Cardiac muscle cell (in vitro differentiated cells and primary cell): ENCODE measurements at places on chromosomes 5 and 9. TPM values are rescaled to one million over a fixed set of nuclear protein-coding genes. Genes with fewer than 3 reads are reported as not detected.

DNA sequence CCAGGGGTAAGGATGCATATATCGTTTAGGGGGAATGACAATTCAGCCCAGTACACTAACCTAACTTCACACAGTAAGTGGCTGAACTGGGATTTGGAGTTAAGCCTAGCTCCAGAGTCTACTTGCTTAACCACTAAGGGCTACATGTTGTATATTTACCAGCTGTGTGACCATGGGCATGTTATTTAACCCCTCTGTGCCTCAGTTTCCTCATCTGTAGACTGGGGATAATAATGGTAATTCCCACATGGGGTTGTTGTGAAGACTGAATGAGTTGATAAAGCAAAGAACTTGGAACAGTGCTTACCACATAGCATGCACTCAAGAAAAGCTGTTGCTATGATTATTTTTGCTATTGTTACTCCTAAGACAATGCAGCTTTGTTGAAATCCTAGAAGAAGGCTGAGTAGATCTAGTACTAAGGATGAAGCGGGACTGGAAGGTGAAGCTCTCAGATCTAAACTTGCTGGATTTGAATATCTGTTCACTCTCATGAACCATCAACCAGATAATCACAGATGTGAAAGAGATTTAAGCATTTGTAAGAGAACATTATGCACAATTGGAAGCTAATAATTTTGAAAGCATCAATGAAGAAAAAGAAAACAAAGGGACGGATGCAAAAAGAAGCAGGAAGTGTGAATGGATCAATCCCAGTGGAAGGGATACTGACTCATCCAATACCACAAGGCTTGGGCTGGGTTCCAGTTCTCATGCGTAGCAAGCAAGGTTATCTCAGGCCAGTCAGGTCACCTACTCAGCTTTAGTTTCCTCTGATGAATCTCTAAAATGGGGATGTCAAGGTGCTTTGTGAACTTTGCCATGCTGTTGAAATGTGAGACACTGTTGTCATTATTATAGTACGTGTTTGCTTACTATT lies 78.5 kb upstream of the TBC1D2 start:
- DNase-seq: peak; percentile 88

GRCh38 chr5:31049461-31049860 lies 144.0 kb upstream of the CDH6 start:
- no peak for DNase-seq

- DNase-seq: peak; percentile 44
Measured at GRCh38 chr5:59104400-59105127, 521.7 kb downstream of the RAB3C start.

DNA sequence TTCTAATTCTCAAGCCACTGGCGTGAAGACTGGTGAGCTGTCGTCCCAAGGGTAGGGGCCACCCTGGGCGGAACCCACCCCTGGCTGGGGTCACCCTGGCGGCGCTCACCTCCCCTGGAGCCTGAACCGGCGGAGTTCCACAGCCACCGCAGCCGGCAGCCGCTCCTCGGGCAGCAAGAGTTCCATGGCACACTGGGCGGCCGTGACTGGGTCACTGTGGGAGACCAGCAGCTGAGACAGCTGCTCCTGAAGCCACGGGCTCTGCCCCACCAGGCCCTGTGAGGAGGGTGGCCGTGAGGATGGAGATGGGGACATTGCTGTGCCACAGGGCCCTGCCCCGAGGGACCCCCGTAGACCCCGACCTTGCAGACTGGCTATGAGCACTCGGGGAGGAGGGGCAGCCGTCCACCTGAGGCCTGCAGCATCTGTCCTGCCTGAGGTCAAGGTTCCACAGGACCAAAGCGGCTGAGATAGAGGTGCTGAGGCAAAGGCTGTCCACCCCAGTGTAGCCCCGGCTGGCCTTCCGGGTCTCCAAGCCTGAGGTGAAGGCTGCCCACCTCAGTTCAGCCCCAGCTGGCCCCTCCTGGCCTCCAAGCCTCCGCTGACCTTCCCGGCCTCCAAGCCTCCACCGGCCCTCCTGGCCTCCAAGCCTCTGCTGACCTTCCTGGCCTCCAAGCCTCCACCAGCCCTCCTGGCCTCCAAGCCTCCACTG lies 50.6 kb upstream of the NRARP start:
- DNase-seq: no peak

- peak; percentile 58 for DNase-seq
Measured at GRCh38 chr5:150209099-150209635, 19.3 kb downstream of the SLC6A7 start.

GRCh38 chr9:35882263-35882848 lies 12.2 kb upstream of the OR13J1 start:
- DNase-seq: peak; percentile 87

DNA sequence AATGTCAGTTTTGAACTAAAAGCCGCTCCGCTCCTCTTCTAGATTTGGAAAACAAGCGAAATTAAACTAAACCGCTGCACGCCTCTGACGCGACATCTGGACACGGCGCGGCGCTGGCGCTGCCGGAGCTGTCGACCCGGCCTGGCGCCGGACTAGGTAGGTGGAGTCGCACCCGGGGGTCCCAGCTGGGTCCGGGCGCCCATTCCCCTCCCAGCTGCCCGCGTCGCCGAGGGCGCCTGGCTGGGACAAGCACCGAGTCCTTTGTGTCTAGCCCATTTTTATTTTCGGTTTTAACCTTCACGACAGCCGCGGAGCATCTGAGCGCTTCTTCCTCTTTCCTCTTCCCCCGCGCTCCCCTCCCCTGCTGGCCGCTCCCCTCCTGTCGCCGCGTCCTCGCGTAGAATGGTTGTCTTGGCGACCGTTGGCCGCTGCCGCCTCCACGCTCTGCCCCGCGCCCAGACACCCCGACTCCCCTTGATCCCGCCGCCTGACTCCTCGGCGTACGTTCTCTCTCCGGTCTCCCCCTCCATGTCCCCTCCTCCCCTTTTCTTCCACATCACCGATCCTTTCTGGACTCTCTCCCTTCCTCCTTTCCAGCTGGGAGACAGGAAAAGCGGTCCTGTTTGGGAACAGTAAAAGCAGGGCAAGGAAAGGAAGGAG lies 545 bp downstream of the CDKN2B-AS1 start:
- peak; percentile 36 for DNase-seq

DNA sequence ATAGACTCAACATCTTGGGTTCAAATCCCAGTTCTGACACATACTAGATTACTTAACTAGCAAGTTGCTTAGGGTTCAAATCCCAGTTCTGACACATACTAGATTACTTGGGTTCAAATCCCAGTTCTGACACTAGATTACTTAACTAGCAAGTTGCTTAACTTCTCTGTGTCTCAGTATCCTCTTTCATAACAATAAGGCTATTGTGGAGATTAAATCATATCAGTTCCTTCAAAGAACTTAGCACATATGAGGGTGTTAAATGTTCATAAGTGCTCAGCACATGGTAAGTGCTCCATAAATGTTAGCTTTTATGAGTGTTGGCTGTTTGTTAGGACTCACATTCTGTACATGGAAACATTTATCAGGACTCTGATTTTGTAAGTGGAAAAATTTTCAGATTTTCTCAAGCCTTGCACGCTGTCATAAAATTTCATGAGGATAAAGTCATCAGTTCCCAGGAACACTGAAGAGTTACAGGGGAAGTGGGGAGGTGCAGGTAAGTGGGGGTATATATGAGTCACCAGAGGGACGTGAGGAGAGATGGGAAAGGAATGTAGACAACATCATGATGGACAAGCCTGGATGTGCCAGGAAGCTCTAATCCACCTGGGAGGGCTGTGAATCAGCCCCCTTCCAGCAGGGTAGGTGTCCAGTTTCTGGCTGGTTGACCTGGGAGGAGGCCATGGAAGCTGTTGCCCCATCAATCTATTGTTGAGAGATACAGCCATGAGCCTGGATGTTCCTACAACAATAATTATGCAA lies 532.2 kb upstream of the WWC1 start:
- DNase-seq: peak; percentile 43

DNA sequence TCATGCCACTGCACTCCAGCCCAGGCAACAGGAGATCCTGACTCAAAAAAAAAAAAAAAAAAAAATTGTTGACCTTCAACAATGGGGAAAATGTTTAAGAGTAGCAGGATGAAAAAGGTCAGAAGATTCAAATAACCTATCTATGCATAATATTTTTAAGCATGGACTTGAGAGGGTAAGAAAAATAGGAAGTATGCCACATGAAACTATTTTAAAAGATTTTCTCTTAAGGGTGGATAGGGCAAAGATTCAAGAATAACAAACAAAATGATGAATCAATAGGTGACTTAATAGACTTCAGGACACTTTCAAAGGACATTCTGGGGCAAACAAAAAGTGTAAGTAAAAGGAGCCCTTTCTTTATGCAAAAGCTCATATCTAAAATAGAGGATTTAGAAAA lies 3.2 kb downstream of the TEX48 start:
- no peak for DNase-seq

DNA sequence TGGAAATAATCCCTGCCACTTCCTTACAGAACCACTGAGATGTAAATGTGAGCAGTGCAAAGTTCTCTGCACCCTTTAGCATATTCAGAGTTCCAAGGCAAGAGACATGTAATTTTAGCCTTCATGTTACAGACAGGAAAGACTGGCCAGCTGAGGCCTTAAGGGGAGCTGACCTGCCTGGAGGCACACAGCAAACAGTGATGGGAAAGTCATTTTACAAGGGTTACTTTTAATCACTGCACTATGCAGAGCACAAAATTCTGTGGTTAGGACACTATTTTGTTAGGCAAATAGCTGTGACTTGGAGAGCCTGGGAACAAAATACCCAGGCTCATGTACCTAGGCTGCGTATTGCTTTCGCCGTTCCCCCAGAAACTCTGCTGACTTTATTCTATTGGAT lies 30.2 kb upstream of the TNIP1 start:
- DNase-seq: no peak

DNA sequence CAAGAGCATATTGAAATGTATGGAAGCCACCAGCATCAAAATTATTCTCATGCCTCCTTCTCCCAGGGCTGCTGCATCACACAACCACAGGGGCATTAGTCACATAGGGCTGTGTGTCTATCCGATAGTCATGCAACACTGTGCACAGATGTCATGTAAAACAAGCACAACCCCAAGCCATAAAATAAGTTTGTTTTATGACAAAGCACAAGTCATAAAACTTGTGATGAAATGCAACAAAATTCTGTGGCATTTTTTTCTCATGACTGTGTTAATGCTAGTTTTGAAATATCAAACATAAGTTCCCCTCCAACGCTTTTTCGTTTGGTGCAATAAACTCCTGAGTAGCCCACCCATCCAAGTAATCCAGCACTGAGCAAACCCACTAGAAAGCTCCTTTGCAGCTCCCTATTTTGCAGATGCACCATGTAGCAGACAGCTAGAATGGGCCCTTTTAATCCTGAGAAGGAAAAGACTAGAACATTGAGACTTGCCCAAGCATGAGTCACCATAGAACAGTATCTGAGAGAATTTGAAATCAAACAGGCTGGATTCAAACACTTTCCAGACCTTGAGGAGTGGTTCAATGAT lies 93.3 kb upstream of the ZNF366 start:
- DNase-seq: no peak

DNA sequence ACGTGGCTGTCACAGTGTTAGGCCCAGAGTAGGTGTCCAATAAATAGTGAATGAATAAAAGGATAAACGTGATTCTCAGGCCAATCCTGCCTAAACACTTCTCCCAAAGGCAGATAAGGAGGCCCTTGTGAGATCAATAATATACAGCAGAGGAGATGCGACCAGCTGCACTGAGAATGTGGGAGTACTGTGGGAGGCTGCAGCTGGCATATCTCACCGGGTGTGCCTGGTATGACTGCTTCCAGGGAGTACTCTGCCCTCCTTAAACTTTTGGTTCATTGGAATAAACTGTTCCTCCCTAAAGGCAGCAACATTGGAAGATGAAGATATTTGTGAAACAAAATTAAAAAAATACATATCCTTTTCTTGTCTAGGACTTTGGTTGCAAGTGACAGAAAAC lies 57.1 kb upstream of the PTPN3 start:
- no peak for DNase-seq

DNA sequence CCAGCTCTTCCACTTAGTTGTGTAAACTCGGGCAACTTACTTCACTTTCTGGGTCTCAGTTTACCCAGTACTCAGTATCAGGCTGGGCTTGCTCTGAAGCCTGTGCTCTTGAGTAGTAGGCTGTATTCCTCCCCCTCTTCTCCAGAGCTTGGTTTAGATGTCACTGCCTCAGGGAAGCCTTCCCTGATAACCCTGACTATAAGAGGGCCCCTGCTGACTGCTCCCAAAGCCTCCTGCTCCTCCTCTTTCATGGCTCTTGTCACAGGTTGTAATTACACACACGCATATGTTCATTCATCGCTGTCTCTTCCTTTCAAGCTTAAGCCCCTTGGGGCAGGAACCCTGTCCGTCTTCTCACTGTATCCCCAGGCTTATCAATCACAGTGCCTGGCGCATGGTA lies 140.2 kb downstream of the RGS3 start:
- no peak for DNase-seq

DNA sequence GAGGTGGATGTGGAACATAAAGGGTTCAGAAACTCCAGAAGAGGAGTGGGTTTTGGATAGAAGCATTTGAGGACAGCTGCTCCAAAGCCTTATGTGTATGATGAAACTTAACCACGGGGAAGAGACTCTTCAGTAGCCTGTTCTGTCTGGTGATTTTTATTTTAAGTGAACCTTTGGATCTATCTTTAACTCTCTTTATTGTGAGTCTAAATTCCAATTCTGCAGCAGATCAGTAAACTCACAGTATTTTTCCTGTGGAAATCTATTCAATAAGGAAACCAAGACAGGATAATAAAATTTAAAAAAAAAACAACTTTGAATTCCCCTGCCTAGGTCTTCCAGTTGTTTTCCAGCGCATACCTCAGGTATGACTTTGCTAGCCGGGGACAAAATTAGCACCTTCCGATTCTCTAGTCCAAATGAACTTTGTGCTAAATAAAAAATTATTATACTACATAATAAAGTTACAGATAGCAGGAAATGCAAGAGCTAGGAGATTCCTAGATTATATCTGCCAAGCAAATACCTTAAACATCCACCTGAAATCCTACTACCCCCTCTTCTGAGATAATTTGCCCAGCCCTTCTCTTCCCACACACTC lies 101.9 kb downstream of the NLN start:
- no peak for DNase-seq

- no peak for DNase-seq
Measured at GRCh38 chr5:172885597-172886340, 51.7 kb downstream of the ERGIC1 start.

DNA sequence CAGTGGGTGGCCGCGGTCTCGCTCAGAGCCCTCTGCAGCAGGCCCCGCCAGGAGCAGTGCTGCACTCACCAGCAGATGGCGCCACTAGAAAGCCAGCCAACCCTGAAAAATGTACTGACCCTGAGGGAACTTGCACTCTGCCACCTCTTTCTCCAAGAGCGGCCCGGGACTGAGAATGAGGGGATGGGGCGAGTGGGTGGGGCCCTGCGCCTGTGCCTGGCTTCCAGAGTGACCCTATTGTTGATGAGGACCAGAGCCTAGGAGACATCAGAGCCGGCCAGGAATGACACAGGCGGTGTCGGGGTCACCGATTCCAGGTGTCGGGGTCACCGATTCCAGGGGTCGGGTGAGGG lies 2.9 kb upstream of the IL17B start:
- DNase-seq: peak; percentile 90

GRCh38 chr5:15463231-15463980 lies 36.6 kb upstream of the FBXL7 start:
- DNase-seq: peak; percentile 48

- DNase-seq: no peak
Measured at GRCh38 chr9:116549061-116549664, 137.9 kb upstream of the TRIM32 start.

- DNase-seq: no peak
Measured at GRCh38 chr5:76662521-76662920, 39.3 kb upstream of the F2RL2 start.

Gene CCNI2
- not detected in 2 replicates for total RNA-seq

Gene CARTPT
- not detected in 2 replicates for total RNA-seq

Gene BRD3OS
- 18.6 and 26.8 TPM in 2 replicates for total RNA-seq

Gene PPP6C
- total RNA-seq: 16.5 TPM in 2 replicates

Gene RASEF
- 0.33 and 0.35 TPM in 2 replicates for total RNA-seq

Gene FNBP1
- 24.2 and 37.9 TPM in 2 replicates for total RNA-seq

Gene DPP7
- 125 and 144 TPM in 2 replicates for total RNA-seq

Gene RNF208
- 19.3 and 23.1 TPM in 2 replicates for total RNA-seq
